Stimulated activated CD8-positive, alpha-beta memory T cell treated with anti-CD3 and anti-CD28 coated beads, Interleukin-4, amount 100 ng/mL, for 1 hour (primary cell): ENCODE measurements at places on chromosomes 16 and 17.

GRCh38 chr17:43528319-43528987, 17.7 kb downstream of the ETV4 start:
- no peak for DNase-seq

- no peak for DNase-seq
Observed at GRCh38 chr16:88780142-88781062, 4.6 kb downstream of the PIEZO1 start.

GRCh38 chr17:45681706-45682105, 102.4 kb upstream of the CRHR1 start:
- DNase-seq = no peak

- no peak for DNase-seq
Observed at GRCh38 chr17:17172001-17172939, 33.9 kb downstream of the PLD6 start.

GRCh38 chr17:74857191-74857590, 2.5 kb downstream of the GRIN2C start:
- DNase-seq = no peak
